ENCODE measurements at places on chromosomes 4 and X. TPM values are rescaled to one million over a fixed set of nuclear protein-coding genes. Genes with fewer than 3 reads are reported as not detected.

ANAPC4 gene
- 8.7 TPM for polyA plus RNA-seq

TSC22D3 gene
- polyA plus RNA-seq, result 12.9 TPM

UGDH gene
- 32.0 TPM for polyA plus RNA-seq

FAM9A gene
- not detected for polyA plus RNA-seq

LRIT3 gene
- polyA plus RNA-seq, result 0.11 TPM

FNIP2 gene
- 3.6 TPM for polyA plus RNA-seq

PNPLA4 gene
- 18.2 TPM for polyA plus RNA-seq

POU4F2 gene
- not detected for polyA plus RNA-seq

CT45A2 gene
- polyA plus RNA-seq, result not detected

GAGE12H gene
- polyA plus RNA-seq, result not detected

PAGE2 gene
- not detected for polyA plus RNA-seq

TRIM2 gene
- 30.8 TPM for polyA plus RNA-seq

MSANTD1 gene
- polyA plus RNA-seq, result 0.23 TPM

PPP2R3B gene
- 80.1 TPM for polyA plus RNA-seq

HTR2C gene
- 1.4 TPM for polyA plus RNA-seq

UGT8 gene
- polyA plus RNA-seq, result 11.0 TPM

ADH6 gene
- 0.06 TPM for polyA plus RNA-seq

ALB gene
- 0.12 TPM for polyA plus RNA-seq

GK gene
- 2.2 TPM for polyA plus RNA-seq

MAGEA10 gene
- not detected for polyA plus RNA-seq

HDX gene
- polyA plus RNA-seq, result 0.60 TPM
